CD14-positive monocyte (primary cell): ENCODE measurements at places on chromosomes 5 and 9.

DNA sequence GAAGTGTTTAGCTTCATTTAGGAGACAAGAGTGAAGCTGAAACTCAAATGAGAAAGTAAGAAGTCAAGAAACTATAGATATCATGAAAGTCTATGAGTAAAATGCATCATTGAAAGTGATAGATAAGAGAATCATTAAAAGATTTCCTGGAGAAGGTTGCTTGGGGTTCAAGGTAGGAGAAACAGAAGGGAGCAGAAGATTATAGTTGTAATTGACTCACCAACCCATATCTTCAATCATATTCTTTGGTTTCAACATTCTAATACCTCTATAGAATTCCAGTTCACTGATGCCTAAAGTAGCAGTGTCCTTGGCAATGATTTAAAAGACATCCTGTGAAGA is 365.7 kb upstream of the RIOK2 start:
- DNase-seq: no peak

DNA sequence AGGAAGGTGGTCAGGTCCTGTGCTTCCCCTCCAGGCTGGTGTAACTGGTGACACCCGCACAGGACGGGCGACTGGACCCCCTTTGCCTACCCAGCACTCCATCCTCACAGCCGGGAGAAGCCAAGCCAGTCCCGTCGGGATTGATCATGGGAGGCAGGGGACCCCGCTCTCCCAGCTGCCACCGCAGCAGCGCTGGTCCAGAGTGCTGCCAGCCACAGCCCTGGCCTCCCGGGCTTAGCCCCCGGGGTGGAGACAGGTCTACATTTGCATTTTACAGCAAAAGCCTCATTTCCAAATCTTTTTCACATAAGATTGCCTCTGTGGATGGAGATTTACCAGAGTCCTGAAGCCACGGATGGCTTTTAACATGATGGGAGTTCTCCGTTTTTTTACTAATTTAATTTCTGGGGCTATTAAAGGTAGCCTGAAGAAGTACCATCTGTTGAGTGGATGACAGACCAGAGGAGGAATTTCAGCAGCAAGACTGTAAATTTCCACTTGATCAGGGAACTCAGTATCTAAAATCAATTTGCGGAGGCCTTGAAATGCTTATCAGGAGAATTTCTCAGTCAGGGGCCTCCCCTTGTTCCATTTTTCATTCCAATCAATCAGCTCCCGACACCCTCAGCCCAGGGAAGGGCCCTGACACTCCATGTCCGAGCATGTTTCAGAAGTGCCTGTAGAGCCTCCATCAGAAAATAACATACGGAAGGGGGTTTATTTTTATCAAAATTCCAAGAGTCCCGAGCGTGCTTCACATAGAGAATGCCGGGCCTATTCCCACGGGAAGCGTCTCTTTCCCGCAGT is 80.6 kb downstream of the OLFM1 start:
- DNase-seq: no peak

GRCh38 chr5:30523061-30523460 is 670.4 kb upstream of the CDH6 start:
- DNase-seq: no peak

GRCh38 chr5:179290681-179291540 is 54.4 kb downstream of the ADAMTS2 start:
- DNase-seq: no peak

DNA sequence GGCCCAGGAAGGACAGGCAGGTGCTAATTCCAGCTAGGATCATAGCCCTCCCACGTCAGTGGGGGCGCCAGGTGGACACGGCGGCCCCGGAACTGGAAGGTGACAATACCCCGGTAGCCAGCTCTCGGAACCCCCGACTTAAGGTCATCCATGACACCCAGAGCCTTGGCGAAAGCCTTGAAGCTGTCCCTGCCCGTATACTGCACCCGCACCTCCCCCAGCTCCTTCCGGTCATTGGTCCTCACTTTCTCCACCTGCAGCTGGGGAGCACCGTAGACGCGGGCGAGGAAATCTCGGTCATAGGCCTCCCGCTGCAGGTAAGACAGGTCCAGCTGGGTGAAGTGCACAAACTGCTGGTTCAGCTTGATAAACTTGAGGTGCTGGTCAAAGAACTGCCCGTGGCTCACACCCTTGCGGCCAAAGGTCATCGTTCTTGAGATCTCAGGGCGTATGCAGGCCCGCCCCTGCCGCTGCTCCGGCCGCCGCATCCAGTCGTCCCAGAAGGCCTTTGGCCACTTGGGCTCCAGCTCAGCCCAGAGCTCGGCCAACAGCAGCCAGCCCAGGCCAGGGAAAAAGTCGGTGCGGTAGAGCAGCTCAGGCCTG is 10.9 kb downstream of the MGAT1 start:
- no peak for DNase-seq

DNA sequence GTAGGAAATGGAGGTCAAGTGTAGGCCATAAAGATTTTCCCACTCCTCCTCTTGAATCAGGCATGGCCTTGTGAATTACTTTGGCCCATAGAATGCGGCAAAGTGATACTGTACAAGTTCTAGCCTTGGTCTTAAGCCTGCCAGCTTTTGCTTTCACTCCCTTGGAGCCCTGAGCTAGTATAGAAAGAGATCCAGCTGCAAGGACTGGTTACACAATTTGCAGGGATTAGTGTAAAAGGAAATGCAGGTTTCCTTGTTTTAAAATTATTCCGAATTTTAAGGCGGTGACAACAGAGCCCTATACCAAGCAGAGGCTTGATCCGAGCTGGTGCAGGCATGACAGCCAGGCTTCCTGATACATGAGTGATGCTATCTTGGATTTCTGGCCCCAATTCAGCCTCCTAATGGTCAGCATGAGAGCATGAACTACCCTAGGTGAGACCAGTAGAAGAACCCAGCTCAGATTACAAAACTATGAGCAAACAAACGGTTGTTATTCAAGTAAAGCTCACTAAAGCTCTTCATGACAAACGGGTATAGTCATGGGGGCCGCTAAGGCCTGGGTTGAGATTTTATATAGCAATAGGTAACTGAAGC is 257.9 kb downstream of the DOCK8 start:
- no peak for DNase-seq

DNA sequence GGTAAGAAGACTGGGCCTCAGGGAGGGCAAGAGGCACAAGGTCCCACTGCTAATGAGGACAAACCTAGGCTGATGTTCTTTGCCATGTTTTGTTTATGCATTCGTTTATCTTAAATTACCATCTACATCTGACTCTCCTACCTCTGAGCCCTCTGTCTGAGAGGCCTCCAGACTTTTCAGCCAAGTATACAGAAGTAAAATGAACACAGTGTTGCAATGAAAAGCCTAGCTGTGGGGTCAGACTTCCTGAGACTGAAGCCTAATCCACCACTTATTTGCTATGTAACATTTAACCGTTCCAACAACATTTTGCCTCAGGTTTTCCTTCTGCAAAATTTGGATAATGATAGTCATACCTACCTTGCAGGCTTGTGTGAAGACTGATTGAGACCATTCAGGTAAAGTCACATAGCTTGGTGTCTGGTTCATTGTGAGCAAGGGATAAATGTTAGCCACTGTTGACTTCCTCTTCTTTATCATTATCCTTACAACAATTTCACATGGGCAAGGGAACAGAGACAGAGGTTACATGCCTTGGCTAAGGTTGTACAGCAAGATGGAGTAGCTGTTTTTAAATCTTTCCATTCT is 374.9 kb upstream of the CLINT1 start:
- peak; percentile 27 for DNase-seq

DNA sequence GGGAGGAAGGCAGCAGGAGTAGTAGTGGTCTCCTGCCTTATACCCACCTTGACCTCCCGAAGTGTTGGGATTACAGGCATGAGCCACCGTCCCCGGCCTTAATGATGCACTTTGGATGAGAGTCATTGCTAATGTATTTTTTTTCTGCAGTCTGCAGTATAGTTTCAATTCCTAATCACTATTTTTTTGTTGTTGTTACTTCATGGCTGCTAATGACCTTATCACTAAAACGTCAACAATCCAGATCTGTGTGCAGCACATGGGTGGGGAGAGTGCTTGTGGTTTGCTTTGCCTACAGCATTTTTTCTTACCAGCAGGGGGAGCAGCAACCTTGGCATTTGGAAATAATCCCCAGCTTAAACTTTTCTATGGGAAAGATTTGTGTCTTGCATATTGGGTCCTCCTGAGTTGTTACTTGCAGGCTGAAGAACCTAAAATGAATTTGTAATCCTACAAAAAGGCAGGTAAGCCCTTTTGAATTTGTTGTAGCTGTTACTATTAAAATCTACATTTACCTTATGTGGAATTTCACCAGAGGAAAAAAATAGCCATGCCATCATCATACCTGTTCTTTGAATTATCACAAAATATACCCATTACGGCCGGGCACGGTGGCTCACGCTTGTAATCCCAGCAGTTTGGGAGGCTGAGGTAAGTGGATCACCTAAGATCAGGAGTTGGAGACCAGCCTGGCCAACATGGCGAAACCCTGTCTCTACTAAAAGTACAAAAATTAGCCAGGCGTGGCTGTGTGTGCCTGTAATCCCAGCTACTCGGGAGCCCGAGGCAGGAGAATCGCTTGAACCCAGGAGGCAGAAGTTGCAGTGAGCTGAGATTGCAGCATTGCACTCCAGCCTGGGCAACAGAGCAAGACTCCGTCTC is 6.3 kb upstream of the MED7 start:
- peak; percentile 61 for DNase-seq

GRCh38 chr5:7762267-7762666 is 88.7 kb downstream of the CFAP90 start:
- DNase-seq: no peak

DNA sequence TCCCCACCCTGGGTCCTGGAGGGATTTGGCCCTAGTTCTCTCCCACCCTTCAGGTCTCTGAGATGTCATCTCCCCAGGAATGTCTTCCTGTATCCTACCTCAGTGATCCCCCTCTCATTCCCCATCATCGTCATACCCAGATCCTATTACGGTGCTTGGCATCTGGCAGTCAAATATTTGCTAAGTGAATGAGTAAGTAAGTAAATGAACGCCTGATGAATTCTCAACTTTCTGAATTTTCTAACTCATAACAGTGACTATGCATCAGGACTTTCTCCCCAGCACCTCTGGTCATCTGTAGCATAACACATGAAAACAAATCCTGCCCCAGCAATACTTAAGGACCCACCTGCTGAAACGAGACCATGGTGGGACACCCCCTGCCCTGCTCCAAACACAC is 244.2 kb downstream of the EBF1 start:
- DNase-seq: no peak

- DNase-seq: no peak
Observed at GRCh38 chr5:14948383-14948782, 76.8 kb upstream of the ANKH start.

DNA sequence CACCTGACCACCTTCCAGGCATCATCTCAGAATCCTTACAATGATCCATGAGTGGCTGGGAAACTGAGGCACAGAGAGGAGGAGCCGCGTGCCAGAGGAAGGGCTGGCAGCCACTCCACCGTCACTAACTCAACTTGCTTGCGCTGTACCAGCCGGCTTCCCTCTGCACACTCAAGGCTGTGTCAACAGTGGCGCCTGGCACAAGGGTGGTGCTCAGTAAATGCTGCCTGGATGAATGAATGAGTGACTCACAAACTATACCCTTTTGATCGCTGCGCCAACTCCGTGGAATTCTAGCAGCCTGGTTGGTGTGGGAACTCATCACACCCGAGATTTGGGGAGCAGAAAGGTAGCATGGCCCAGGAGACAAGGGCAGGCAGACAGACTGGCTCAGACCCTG is 21.9 kb downstream of the PRRX2 start:
- DNase-seq: no peak

- no peak for DNase-seq
Observed at GRCh38 chr5:92850886-92851285, 730.1 kb downstream of the NR2F1-AS1 start.

DNA sequence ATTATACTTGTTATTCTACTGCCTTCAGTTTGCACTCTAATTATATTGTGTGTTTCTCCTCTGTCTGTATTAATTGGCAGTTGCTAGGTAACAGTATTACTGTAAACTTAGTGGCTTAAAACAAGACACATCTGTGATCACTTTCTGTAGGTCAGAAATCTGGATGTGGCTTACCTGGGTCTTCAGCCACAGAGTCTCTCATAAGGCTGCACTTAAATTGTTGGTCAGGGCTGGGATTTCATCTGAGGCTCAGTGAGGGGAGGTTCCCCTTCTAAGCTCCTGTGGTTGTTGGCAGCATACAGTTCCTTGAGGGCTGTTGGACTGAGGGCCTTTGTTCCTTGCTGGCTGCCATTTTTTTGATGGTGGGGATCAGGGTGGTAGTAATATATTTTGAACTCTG is 68.8 kb downstream of the SLC44A1 start:
- DNase-seq: no peak

DNA sequence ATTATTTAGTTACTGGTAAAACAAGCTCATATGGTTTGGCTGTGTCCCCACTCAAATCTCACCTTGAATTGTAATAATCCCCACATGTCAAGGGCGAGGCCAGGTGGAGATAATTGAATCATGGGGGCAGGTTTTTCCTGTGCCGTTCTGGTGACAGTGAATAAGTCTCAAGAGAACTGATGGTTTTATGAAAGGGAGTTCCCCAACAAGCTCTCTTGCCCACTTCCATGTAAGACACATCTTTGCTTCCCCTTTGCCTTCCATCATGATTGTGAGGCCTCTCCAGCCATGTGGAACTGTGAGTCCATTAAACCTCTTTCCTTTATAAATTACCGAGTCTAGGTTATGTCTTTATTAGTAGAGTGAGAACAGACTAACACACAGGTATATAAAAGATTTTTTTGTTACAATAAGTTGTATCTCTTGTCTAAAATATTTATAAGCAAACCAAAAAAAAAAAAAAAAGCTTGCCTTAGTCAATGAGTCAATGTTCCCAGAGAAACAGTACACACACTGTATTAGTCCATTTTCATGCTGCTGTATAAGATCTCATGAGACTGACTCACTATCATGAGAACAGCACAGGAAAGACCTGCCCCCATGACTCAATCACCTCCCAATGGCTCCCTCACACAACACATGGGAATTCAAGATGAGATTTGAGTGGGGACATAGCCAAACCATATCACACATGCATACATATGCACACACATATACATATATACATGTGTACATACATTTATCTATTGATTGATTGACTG is 138.3 kb downstream of the BASP1 start:
- peak; percentile 94 for DNase-seq

DNA sequence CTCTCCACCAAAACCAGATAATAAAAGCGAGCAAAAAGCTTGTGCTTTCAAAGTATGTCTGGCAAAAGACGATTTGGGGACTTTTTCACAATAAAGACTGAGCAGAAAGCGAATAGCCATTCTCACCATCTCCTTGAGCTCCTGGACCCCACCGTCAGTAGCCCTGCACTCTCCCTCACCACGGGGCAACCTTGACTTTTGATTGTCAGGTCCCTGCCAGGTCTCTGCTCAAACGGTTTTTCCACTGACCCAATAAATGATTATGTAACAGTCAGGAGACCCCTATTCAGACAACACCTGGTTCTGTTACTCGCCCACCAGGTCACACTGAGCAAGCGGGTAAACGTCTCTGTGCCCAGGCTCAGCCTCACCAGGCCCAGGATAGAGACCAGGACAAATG is 131.3 kb downstream of the MVB12B start:
- no peak for DNase-seq
